ENCODE measurements at places on chromosomes 11 and 22.

GRCh38 chr11:71500601-71501021 lies 26.5 kb upstream of the KRTAP5-7 start:
- peaks cover 46% of the 10 kb centered on the region for H3K36me3 ChIP-seq
- peaks cover 21% of the 10 kb centered on the region for H3K4me1 ChIP-seq
- no peak overlapping the region for H3K27ac ChIP-seq
- DNase-seq, result no peak
- H3K4me3 ChIP-seq, result no peak overlapping the region

GRCh38 chr11:93295921-93296575 lies 34.5 kb upstream of the DEUP1 start:
- no peak for DNase-seq
- no peak overlapping the region for H3K4me3 ChIP-seq
- H3K36me3 ChIP-seq, result no peaks in the 10 kb centered on the region
- peaks cover 5% of the 10 kb centered on the region for H3K27me3 ChIP-seq

- peaks cover 29% of the 10 kb centered on the region for H3K27me3 ChIP-seq
- no peak overlapping the region for H3K27ac ChIP-seq
- H3K4me1 ChIP-seq, result peaks cover 28% of the 10 kb centered on the region
- H3K36me3 ChIP-seq, result peaks cover 3% of the 10 kb centered on the region
- H3K4me3 ChIP-seq, result no peak overlapping the region
Observed at GRCh38 chr11:2769409-2770095, 69.8 kb upstream of the KCNQ1OT1 start.

- no peak for DNase-seq
- H3K4me3 ChIP-seq, result no peak overlapping the region
- H3K4me1 ChIP-seq, result peaks cover 16% of the 10 kb centered on the region
- no peak overlapping the region for H3K27ac ChIP-seq
- H3K36me3 ChIP-seq, result peaks cover 50% of the 10 kb centered on the region
- H3K27me3 ChIP-seq, result no peaks in the 10 kb centered on the region
Observed at GRCh38 chr11:130115218-130115617, 44.4 kb upstream of the ST14 start.

DNA sequence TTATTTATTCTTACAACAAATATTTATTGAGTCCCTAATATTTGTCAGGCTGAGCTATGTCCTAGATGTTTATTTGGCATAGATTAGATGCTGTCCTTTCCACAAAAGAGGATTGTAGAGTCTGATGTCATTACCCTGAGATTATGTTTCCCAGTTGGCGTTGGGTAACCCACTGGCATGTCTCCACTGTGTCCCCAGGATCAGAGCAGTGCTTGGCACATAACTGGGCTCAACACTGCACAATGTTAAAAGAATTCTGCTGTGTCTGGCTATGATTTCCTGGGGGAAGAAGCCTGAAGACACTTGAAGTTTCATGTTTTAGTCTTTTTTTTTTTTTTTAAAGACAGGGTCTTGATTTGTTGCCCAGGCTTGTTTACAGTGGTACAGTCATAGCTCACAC lies 4.0 kb downstream of the RCN1 start:
- H3K27me3 ChIP-seq, result no peaks in the 10 kb centered on the region
- no peak overlapping the region for H3K27ac ChIP-seq
- DNase-seq, result no peak

DNA sequence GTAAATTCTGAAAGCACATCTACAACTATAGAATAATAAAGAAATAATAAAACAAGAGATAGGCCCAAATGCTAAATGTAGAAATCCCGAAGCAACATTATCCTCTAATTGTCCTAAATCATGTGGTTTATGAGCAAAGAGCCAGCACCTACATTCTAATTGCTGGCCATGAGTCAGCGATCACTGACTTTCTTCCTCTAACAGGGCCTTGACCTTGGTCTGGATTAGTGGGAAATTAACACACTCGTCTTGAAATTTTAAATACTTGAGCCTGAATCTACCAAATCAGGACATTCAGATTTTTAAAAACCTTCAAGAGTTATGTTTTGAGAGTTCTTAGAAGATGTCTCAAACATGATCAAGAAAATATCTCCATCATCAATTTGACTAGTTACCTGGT lies 727.6 kb downstream of the METTL15 start:
- no peak overlapping the region for H3K27ac ChIP-seq
- H3K36me3 ChIP-seq, result no peaks in the 10 kb centered on the region
- H3K27me3 ChIP-seq, result no peaks in the 10 kb centered on the region
- peaks cover 12% of the 10 kb centered on the region for H3K4me1 ChIP-seq

GRCh38 chr22:40534379-40535188 lies 101.9 kb downstream of the MRTFA start:
- peaks cover 5% of the 10 kb centered on the region for H3K27me3 ChIP-seq
- no peak overlapping the region for H3K4me3 ChIP-seq
- H3K4me1 ChIP-seq, result peaks cover 41% of the 10 kb centered on the region
- DNase-seq, result no peak
- peak overlapping the region; percentile 66 for H3K27ac ChIP-seq
- H3K36me3 ChIP-seq, result peaks cover 20% of the 10 kb centered on the region

- no peak for DNase-seq
- H3K4me3 ChIP-seq, result no peak overlapping the region
- no peak overlapping the region for H3K27ac ChIP-seq
- H3K4me1 ChIP-seq, result peaks cover 18% of the 10 kb centered on the region
- H3K27me3 ChIP-seq, result peaks cover 36% of the 10 kb centered on the region
Observed at GRCh38 chr22:48343461-48343860, 1484.2 kb downstream of the BRD1 start.

GRCh38 chr11:86608251-86608799 lies 64.1 kb downstream of the ME3 start:
- H3K27me3 ChIP-seq, result peaks cover 4% of the 10 kb centered on the region
- peak; percentile 43 for DNase-seq
- no peaks in the 10 kb centered on the region for H3K36me3 ChIP-seq
- H3K4me3 ChIP-seq, result no peak overlapping the region
- peaks cover 23% of the 10 kb centered on the region for H3K4me1 ChIP-seq

DNA sequence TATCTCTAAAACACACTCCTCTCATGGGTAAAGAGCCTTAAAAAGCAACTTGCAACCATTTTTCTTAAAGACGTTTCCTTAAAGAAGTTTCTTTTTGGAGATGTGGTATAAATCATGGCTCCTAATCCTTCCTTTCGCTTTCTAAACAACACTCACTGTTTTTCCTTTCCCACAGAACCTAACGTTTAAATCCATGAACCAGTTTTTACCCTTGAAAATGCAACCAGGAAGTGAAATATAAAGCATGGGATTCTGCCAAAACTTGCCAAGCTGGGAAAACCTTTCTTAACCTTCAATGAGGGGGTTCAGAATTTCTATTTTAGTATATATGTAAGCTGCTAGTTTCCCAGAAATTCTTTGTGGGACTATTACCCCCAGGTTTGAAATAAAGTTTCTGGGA lies 8.6 kb downstream of the PLEKHA7 start:
- no peak for DNase-seq
- no peaks in the 10 kb centered on the region for H3K36me3 ChIP-seq
- H3K4me3 ChIP-seq, result no peak overlapping the region
- no peak overlapping the region for H3K27ac ChIP-seq
- no peaks in the 10 kb centered on the region for H3K4me1 ChIP-seq

- no peaks in the 10 kb centered on the region for H3K36me3 ChIP-seq
- peaks cover 36% of the 10 kb centered on the region for H3K27me3 ChIP-seq
- peaks cover 42% of the 10 kb centered on the region for H3K4me1 ChIP-seq
- no peak for DNase-seq
- H3K27ac ChIP-seq, result no peak overlapping the region
Observed at GRCh38 chr11:124896821-124897391, 759 bp downstream of the ROBO4 start.

- no peak overlapping the region for H3K4me3 ChIP-seq
- H3K27ac ChIP-seq, result no peak overlapping the region
- peaks cover 38% of the 10 kb centered on the region for H3K4me1 ChIP-seq
- no peaks in the 10 kb centered on the region for H3K27me3 ChIP-seq
- H3K36me3 ChIP-seq, result peaks cover 4% of the 10 kb centered on the region
- peak; percentile 83 for DNase-seq
Observed at GRCh38 chr11:11966826-11967668, 41.4 kb downstream of the DKK3 start.

DNA sequence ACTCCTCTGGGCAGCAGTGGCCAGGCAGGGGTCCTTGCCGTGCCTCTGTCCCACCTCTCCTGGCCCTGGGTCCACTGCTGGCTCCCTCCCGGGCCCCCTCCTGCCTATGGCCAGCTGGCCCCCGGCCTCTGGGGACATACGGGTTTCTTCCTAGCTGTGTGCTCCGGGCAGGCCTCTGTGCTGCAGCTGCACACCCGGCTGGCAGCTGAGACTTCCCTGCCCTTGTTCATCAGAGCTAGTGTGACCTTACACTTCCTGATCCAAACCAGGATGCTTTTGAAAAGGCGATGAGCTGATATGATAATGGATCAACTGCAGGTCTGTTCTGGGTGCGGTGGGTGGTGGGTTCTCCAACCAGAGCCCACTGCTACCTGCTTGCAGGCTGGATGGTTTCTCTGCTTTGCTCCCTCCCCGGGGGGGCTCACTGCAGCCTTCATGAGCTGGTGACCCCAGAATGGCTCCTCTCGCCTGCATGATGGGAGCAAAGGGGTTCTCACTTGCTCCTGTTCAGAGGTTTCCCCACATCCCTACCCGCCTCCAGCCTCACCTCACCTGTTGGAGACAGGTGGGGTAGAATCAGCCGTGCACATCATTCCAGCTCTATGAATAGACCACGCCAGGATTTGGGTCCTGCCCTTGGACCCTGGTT lies 13.3 kb downstream of the B3GAT1 start:
- H3K36me3 ChIP-seq, result no peaks in the 10 kb centered on the region
- H3K4me1 ChIP-seq, result no peaks in the 10 kb centered on the region
- DNase-seq, result no peak
- H3K4me3 ChIP-seq, result no peak overlapping the region
- H3K27me3 ChIP-seq, result peaks cover 19% of the 10 kb centered on the region
- H3K27ac ChIP-seq, result no peak overlapping the region

GRCh38 chr22:40348025-40348658 lies 1.8 kb downstream of the ADSL start:
- peaks cover 29% of the 10 kb centered on the region for H3K36me3 ChIP-seq
- peaks cover 23% of the 10 kb centered on the region for H3K4me1 ChIP-seq
- peak; percentile 35 for DNase-seq
- H3K27ac ChIP-seq, result peak overlapping the region; percentile 16
- peak overlapping the region; percentile 98 for H3K4me3 ChIP-seq

GRCh38 chr22:23064381-23065068 lies 5.8 kb upstream of the GNAZ start:
- H3K36me3 ChIP-seq, result no peaks in the 10 kb centered on the region
- no peak overlapping the region for H3K4me3 ChIP-seq
- no peak overlapping the region for H3K27ac ChIP-seq
- no peak for DNase-seq
- H3K4me1 ChIP-seq, result no peaks in the 10 kb centered on the region
- H3K27me3 ChIP-seq, result peaks cover 32% of the 10 kb centered on the region

DNA sequence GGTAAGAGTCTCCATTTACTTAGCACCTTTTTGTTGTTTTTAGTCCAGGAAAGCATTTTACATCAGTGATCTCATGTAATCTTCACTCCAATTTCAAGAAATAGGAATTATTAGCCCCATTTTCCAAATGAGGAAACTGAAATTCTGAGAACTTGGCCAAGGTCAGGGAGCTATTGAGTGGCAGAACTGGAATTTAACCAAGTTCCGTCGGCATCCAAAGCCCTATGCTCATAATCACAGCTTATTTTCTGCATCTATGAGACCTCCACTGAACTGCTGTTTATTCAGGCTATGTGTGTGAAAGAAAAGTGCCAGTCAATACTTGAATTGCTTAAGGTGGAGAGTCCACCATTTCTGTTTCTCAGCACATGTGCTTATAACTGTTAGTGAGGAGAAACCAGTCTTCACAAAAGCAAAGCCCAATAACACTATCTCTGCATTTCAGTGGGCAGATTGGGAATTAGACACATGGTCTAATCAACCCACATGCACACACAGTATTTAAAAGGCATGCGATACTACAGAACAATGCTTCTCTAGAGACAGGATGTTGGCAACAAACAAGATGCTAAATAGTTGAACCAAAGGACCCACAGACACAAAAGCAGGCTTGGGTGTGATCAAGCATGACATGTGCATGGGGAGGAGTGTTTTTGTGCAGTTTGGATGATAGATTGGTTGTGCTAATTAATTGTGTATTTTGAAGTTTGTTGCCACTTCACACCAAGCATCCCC lies 780.6 kb downstream of the OPCML start:
- H3K27me3 ChIP-seq, result peaks cover 6% of the 10 kb centered on the region
- no peak overlapping the region for H3K27ac ChIP-seq
- H3K4me3 ChIP-seq, result no peak overlapping the region
- DNase-seq, result no peak
- peaks cover 20% of the 10 kb centered on the region for H3K4me1 ChIP-seq

GRCh38 chr11:506238-506994 lies 626 bp downstream of the RNH1 start:
- peak overlapping the region; percentile 100 for H3K27ac ChIP-seq
- DNase-seq, result peak; percentile 98
- H3K27me3 ChIP-seq, result no peaks in the 10 kb centered on the region
- peaks cover 22% of the 10 kb centered on the region for H3K36me3 ChIP-seq
- peaks cover 19% of the 10 kb centered on the region for H3K4me1 ChIP-seq

- H3K4me1 ChIP-seq, result peaks cover 11% of the 10 kb centered on the region
- DNase-seq, result no peak
- no peak overlapping the region for H3K27ac ChIP-seq
Observed at GRCh38 chr11:112727341-112727841, 233.8 kb upstream of the NCAM1 start.

GRCh38 chr11:123451183-123451781 lies 21.2 kb downstream of the GRAMD1B start:
- no peak overlapping the region for H3K4me3 ChIP-seq
- peaks cover 14% of the 10 kb centered on the region for H3K27me3 ChIP-seq
- no peak overlapping the region for H3K27ac ChIP-seq
- peaks cover 31% of the 10 kb centered on the region for H3K4me1 ChIP-seq

DNA sequence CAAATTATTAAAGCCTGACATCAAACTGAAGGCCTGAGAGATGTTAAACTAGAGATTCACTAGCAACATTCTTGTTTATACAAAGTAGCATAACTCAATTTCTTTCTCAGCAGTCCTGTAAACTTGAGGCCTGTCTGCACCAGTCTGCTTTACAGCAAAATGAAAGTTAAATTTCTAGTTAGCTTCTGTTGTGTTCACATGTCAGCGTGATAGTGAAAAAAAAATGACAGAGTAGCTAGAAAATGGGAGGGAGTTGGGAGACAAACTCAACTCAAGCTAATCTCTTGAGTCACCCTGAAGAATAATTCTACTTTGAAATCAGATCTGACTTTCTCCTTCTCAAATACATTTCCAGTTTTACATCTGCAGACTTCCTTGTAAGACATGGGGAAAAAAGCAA lies 6.5 kb downstream of the RBFOX2 start:
- peak overlapping the region; percentile 20 for H3K4me3 ChIP-seq
- peaks cover 83% of the 10 kb centered on the region for H3K4me1 ChIP-seq
- no peak for DNase-seq
- H3K36me3 ChIP-seq, result peaks cover 44% of the 10 kb centered on the region

DNA sequence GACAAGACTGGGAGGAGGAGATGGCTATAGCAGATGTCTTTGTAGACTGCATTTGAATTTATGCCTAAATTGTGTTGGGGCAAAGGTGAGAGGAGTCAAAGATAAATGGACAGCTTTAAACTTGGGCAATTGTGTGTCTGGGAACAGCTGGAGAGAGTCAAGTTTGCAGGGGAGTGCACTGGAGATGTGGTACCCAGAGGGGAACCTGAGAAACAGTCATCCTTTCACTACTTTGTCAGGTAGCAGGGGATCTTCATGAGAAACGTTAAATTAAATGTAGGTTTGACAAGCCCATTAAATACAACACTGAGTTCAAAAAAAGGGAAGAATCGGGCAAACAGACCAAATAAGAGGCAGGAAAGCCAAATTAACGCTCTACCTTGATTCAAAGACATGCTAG lies 277.7 kb downstream of the OPCML start:
- DNase-seq, result no peak
- H3K27me3 ChIP-seq, result no peaks in the 10 kb centered on the region
- no peak overlapping the region for H3K4me3 ChIP-seq
- H3K4me1 ChIP-seq, result peaks cover 7% of the 10 kb centered on the region
- H3K27ac ChIP-seq, result no peak overlapping the region

GRCh38 chr11:69002570-69003231 lies 10.3 kb downstream of the MRGPRF start:
- peaks cover 50% of the 10 kb centered on the region for H3K4me1 ChIP-seq
- no peak overlapping the region for H3K27ac ChIP-seq
- no peaks in the 10 kb centered on the region for H3K36me3 ChIP-seq

All from nephron progenitor cell (in vitro differentiated cells).